ENCODE measurements at places on chromosomes 4 and X.

- no peak for DNase-seq
Observed at GRCh38 chrX:29952016-29952415, 263.3 kb upstream of the MAGEB2 start.

GRCh38 chr4:151340751-151341385 lies 15.5 kb upstream of the SH3D19 start:
- peak; percentile 30 for DNase-seq

GRCh38 chrX:8728932-8729535 lies 2.9 kb downstream of the ANOS1 start:
- no peak for DNase-seq

DNA sequence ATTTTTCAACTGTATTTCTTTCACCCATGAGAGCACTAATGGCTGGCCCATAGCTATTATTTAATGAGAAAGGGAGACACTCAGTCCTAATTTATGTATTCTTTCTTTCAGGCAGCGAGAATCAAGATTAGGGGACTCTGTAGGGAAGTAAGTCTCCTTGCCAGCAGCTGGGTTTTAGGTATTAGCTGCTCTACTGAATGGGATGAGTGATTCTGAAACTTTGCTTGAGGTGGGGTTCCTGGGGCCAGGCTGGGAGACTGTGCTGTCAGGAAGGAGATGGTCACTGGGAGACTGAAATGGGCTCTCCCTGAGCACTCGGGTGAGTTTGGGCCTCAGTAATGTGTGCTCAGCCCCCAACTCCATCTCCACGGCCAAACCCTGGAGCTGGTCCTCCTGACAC lies 78.7 kb downstream of the LNX1 start:
- no peak for DNase-seq

GRCh38 chr4:40933272-40934053 lies 183.7 kb downstream of the NSUN7 start:
- DNase-seq = peak; percentile 66

DNA sequence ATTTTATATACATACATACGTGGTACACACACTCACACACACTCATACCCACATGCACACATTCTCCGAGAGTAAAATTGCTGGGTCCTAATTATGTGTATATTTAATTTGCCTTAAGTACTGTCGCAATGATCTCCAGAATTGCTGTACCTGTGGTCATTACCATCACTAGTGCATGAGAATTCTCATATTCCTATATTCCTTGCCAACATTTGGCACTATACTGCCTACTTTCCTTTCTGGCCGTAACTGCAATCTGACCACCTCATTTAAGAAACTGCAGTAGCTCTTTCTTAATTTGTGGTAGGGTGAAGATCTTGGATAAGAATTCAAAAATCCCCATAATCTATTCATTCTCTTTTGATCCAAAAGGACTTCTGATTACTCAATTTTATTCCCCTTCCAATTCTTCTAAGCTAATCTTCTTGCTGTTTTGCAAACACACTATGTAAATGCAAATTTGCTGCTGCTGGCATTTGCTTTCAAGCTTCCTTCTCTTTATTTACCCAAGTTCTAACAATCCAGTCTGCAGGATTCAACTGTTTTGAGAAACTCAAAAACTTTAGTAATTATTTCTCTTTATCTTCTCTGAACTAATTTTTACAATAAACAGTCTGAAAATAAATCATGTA lies 45.1 kb downstream of the ASIC5 start:
- DNase-seq = no peak

- DNase-seq = peak; percentile 35
Observed at GRCh38 chr4:169385376-169385775, 114.6 kb upstream of the SH3RF1 start.

GRCh38 chrX:67523932-67524331 lies 19.9 kb upstream of the AR start:
- DNase-seq = no peak

- DNase-seq = no peak
Observed at GRCh38 chr4:152820073-152820472, 40.3 kb downstream of the ARFIP1 start.

DNA sequence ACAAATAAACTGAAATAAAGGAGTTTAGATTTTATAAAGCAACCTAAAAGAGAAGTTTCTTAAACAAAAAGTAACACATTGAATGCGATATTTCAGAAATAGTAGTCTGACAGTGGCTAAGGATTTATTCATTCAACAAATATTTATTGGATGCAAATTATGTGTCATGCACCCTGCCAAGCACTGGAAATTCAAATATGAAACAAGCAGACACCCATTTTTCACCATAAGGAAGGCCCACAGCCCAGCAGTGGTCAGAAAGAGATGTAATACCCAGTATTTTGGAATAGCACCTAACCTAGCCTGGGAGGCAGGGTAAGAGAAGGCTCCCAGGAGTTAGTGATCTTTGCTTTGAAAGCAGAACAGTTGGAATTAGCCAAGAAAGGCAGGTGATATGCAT lies 855.1 kb upstream of the TENM3 start:
- no peak for DNase-seq

DNA sequence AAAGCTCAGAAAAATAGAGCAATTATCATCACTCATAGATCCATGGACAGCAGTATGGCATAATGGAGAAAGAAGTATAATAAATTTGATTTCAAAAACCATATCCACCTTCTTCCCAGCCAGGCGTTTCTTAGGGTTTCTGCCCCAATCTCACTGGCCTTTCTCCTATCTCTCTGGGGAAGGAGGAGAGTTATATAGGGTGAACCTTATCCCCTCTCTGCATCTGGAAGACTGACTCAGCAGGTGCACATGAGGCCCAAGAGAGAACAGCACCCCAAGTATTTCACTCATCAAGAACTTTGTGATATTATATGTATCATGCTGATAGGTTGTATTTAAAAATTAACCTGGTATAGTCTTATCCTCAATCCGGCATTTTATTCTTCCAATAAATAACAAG lies 318.8 kb upstream of the RASGEF1B start:
- DNase-seq = no peak

DNA sequence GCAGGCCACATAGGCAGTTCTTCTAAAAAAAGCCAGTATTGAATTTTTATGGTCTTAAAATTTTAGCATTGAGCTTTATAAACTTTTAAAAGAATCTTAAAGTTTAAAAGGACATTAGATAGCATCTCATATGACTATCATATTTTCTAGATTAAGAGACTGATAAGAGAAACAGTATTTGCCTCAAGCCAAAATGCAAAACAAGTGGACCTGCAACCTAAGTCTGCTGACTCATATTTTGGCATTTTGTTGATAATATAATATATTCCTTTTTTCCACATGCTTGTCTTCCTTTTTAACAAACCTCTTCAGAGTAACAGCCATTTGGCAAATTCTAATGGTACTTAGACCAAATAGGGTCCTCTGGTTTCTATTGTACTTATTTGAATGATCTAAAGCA lies 328.5 kb upstream of the GALNTL6 start:
- DNase-seq = no peak

- peak; percentile 11 for DNase-seq
Observed at GRCh38 chr4:163587867-163588266, 93.4 kb downstream of the TMA16 start.

DNA sequence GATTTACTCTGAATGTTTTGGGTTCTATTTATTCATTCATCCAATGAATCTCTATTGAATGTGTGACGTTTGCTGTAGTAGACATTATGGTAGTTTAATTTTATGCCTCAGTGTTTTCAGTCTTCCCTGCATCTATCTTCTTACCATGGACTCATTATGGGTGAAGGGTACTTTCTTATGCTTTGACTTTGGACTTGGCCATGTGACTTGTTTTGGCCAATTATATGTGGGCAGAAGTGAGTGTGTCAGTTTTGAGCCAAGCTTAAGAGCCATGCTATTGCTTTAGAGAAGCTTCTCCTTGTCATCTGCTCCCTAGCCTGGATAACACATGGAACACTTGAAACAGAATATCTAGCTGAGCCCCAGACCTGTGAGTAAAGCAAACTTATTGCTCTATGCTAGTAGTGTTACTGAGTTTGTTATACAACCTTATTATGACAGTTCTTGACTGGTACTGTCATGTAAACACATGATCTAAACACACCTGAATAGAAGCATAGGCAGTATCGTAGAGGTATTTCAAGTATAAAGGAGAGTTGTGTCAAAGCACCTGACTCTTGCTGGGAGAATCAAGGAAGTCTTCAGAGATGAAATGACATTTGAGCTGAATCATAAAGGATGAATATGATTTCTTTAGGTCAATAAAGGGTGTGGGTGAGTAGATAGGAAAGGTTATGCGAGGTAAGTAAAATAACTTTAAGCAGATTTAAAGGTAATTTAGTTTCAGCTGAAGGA lies 128.4 kb downstream of the NAA11 start:
- no peak for DNase-seq

DNA sequence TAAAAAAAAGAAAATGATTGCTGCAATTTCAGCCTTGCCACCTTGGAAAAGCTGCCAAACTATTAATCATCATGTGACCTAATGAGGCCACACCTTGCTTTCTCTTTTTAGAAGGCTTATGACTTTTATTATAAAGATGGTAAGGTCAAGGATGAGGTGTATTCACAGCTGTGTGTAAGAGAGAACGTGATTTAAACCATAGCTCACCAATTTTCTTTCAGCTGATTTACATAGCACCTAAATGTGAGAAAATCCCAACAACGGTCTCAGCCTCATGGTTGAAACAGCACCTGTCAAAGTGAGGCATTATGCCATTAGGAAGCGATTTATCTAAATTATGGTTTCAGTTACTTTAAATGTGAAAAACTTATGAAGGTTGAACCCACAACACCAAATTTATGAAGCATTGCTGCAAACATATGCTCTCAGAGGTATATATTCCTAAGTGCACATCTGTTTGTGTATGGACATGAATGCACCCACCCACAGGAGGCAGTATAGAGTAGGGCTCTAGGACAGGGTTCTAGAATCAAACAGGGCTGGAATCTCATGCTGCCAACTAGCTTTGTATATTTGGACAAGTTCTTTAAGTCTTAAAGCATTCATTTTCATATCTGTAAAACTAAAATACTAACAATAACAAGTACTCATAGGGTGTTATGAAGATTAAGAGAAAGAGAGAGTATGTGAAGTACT lies 40.7 kb downstream of the ANXA3 start:
- no peak for DNase-seq

GRCh38 chrX:989959-990510 lies 222.4 kb downstream of the CRLF2 start:
- peak; percentile 78 for DNase-seq

GRCh38 chrX:22278375-22278774 lies 5.7 kb downstream of the CBLL2 start:
- no peak for DNase-seq

- DNase-seq = no peak
Observed at GRCh38 chr4:113404167-113404571, 354.7 kb downstream of the ANK2 start.

DNA sequence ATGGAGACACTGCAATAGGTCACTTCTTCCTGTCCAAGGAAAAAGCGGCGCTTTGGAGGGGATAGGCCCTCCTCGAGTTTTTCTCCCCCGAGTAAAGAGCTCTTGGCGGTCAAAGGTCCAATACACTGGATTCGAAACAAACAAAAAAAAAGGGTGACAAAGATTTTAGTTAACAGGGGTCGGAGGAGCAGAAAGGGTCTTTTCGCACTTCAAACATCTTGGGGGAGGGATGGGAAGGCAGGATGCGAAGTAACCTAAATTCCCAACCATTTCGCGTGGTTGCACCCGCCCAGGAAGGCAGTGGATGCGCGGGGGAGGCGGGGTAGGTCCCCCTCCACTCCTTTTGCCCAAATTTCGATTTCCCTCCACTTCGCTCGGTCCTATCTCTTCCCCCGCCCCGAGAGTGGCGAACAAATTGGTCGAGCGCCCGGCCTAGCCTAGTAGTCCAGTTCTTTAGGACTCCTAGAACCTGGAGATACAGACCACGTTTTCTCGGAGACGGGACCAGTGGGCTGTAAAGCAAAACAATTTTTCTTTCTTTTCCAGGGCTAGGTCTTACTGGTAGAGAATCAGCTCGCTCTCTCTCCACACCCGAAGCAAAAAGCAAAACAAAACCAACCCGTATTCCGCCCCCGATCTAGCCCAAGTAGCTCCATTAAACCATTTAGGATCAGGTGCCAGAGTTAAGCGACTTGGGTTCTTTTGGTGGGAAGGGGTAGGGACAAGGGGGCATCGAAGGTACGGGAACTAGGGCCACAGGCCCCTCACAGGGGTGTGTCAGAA lies 2.0 kb upstream of the STAG2 start:
- DNase-seq = peak; percentile 35

GRCh38 chrX:80667967-80668366 lies 141.7 kb downstream of the BRWD3 start:
- DNase-seq = no peak

- no peak for DNase-seq
Observed at GRCh38 chr4:155799116-155799793, 40.4 kb downstream of the GUCY1B1 start.

GRCh38 chr4:1784789-1785591 lies 8.1 kb upstream of the FGFR3 start:
- no peak for DNase-seq

GRCh38 chrX:109714340-109714958 lies 18.6 kb downstream of the ACSL4 start:
- peak; percentile 77 for DNase-seq

- no peak for DNase-seq
Observed at GRCh38 chr4:157572284-157572683, 351.8 kb downstream of the GRIA2 start.

DNA sequence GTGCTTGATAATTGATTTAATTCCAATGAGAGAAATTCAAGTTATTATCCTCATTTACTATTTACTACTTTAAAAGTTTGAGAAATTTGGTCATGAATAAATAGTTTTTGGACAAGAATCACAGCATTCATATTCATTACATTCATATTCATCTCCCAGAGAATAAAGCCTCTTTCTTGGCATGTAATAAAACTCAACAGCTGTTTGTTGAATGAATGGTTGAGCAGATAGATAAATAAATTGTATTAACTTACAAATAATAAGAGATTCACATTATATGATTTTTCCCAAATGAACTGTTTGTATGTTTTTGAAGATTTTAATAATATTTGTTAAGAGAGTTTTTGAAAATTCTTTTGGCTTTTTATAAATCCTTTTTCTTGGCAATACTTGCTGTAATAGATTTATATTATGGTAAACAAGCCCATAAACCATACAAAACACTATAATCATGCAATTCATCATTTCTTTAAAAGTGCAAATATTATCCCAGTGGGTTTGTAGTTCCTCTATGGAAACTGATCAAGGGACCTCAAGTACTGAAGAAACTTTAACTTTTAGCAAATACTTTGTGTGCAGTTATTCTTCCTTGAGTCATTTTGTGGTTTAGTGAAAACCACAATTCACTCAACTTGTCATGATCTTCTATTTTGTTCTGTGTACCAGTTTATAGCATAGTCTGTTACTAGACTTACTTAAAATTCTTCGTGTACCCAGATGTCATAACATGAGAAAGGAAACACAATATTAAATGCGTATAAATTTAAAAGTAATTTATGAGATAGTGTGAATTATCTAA lies 371.8 kb downstream of the ADGRL3 start:
- peak; percentile 70 for DNase-seq

- no peak for DNase-seq
Observed at GRCh38 chr4:6929812-6930464, 20.3 kb downstream of the TBC1D14 start.

GRCh38 chrX:28550331-28550872 lies 36.8 kb upstream of the IL1RAPL1 start:
- no peak for DNase-seq

Data from astrocyte of the spinal cord (primary cell).